ENCODE measurements at places on chromosomes 2 and 18.
A peak's percentile ranks its signal among the peaks of the same experiment; 100 is the strongest.

DNA sequence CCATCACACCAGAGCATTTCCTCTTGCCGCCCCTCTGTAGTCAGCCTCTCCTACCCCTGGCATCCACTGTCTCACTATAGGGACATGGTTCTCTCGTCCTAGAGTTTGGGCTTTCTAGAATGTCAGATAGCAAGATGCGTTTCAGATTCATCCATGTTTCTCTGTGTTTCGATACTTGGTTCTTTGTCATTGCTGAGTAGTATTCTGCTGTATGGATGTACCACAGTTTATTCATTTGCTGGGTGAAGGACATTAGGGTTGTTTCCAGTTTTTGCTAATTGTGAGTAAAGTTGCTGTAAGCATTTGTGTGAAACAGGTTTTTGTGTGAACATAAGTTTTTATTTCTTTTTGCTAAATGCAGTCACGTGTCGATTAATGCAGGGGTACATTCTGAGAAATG lies 3.8 kb downstream of the ZNF532 start:
- no peak for DNase-seq

DNA sequence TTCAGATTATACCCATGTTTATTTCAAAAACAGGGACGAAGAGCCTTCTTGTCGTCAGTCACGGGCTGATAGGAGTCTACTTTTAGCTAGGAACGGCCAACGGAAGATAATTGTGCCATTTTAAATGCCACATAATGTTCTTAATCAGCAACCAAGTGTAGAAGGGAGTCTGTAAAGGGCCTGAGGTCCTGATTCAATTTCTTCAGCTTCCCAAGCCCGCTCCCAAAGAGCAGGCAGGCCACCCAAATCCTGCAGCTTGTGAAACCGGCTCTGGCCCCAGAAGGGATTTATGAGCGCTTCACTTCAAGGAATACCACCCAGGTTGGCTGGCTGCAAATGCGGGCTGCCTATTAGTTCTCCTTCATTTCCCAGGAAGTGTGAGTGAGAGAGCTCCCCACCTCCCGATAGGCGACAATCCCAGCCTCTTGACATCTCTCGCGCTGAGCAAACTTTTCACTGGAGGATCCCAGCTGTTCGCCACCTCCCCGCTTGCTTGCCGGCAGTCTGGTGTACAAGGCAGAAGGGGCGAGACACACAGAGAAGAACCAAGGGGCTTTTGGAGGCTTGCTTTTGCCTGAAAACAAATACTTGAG lies 272.9 kb downstream of the CDH20 start:
- DNase-seq: no peak

- DNase-seq: no peak
Measured at GRCh38 chr2:132664096-132664495, 5.9 kb downstream of the LYPD1 start.

- DNase-seq: no peak
Measured at GRCh38 chr2:228669690-228670089, 488.2 kb upstream of the SPHKAP start.

GRCh38 chr18:13477147-13477683 lies 249.1 kb downstream of the FAM210A start:
- DNase-seq: no peak

DNA sequence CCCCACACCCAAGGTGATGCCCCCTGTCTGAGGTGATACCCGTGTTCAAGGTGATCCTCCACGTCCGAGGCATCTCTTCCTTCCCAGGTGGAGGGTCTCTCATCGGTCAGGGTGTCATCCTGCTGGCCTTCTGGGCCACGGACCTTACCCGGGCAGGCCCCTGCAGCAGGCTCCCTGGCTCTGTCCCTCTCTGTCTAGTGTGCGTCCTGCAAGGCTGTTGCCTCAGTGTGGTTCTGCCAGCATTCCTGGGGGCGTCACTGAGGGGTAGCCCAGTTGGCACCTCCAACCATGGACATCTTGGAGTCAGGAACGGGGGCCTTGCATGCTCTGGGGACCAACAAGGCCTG lies 5.6 kb upstream of the PER2 start:
- DNase-seq: no peak

DNA sequence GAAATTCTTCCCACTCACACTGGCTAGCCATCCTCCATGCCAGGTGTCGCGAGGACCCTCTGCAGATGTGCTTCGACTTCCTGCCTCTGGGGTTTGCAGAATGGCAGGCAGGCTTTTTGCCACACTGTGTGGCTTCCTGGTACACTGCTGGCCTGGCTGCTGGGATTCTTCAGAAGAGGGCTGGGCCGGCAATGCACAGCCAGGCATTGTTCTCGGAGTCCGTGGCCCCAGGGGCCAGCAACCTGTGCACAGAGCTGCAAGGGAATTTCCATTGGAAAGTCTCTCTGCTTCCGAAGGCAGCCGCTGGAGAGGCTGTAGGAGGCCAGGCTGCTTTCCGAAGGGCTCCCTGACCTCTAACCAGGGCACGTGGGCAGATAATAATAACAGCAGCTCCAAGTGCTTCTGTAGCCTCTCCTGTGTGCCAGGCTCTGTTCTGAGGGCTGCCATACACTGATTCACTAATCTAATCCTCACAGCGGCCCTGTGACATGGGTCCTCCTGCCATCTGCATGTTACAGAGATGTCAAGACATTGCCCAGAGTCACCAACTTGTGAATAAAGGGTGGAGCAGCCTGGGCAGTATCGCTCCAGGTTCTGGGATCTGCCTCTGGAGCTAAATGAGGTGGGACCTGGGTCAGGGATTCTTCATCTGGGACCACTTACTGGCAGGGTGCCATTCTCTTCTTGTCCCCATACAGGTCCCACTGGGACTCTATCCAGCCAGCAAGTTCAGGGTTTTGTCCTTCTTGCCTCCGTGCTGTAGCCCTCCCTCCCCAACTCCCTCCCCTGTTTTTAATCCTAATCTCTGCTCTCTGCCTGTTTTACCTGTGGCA lies 5.0 kb downstream of the LDLRAD4 start:
- no peak for DNase-seq

GRCh38 chr2:239751679-239752355 lies 273.3 kb downstream of the NDUFA10 start:
- DNase-seq: peak; percentile 4

DNA sequence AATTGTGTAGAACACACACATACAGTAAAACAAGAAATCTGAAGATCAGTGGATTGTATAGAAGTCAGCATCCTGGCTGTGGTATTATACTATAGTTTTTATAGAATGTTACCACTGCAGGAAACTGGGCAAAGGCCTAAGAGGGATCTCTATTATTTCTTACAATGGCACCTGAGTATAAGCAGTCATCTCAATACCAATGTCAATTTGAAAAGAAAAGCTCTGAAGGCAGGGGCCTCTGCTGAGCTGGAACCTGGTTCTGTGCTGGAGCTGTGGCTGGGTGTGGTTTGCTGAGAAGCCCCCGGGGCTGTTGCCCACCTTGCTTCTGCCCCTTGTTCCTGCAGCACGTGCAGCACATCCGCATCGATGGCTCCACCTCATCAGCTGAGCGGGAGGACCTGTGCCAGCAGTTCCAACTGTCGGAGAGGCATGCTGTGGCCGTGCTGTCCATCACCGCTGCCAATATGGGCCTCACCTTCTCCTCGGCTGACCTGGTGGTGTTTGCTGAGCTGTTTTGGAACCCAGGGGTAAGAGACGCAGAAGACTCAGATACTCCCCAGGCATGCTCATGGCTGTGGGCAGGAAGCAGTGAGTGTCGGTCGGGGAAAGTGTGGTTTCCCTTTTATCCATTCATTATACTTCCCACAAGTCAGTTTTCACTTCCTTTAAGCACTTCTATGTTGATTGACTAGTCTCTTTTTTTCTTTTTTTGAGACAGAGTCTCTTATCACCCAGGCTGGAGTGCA lies 23.5 kb upstream of the RPL37A start:
- DNase-seq: no peak

Measured in kidney capillary endothelial cell (primary cell).